NCI-H526 (cell line): ENCODE measurements at places on chromosomes 7 and 10.

- DNase-seq = no peak
Measured at GRCh38 chr7:114931656-114932011, 9.7 kb downstream of the MDFIC start.

DNA sequence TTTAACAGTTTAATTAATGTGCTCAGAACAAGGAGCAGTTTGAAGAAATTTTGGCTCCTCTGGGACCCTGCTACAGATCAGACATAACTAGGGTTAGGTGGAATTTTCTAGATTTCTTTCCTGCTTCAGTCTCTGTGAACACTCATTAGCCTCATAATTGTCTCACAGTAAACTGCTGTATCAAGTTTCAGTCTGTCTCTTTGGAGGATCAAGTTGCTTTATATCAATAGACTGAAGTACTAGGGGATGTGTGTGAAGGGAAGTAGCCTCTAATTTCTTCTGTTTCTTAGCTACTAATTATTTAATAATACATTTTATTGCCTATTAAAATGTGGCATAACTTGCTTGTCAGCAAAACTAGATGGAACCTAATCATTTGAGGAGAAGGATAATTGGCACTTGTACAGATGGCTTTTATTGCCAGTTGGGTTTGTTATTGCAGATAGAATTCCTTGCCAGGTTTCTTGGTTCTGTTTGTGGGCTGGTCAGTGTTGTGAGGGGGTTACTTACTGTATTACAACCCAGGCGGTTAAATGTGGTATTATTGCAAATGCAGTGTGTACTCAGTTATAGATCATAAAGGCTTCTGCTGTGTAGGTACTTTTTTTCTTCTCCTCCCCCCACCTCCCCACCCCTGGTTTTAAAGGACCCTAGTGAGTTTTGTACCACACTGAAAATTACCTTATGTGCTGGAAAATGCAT is 758.0 kb downstream of the AUTS2 start:
- peak; percentile 61 for DNase-seq

GRCh38 chr7:156376317-156376716 is 264.3 kb upstream of the RNF32 start:
- DNase-seq = no peak

DNA sequence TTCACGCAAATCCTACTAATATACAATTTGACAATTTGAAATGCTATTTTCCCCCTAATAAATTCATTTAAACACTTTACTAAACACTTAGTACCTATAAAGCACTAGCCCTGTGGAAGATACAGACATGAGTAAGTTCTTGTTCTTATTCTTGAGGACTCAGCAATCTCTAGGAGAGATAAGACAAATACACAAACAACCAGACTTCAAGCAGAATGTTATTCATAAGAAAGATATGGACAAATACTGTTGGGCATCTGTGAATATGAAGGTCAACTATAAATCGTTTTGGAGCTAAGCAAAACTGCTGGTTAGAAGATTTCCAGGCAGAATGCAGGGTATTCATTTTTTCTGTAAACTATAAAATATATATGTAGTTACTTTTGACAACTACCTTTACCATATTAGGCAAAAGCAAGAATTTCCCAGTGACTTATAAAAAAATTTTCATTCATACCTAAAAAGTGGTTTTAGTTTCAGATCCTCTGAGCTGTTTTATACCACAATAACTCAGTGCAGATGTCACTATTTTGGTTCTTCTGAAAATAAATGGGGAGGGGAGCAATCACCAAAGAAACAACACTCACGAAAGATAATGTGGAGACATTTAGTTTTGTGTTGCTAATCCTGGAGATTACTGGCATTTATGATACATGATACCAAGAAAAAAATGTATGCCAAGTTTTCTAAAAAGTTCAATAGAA is 3.8 kb downstream of the VPS41 start:
- DNase-seq = no peak

DNA sequence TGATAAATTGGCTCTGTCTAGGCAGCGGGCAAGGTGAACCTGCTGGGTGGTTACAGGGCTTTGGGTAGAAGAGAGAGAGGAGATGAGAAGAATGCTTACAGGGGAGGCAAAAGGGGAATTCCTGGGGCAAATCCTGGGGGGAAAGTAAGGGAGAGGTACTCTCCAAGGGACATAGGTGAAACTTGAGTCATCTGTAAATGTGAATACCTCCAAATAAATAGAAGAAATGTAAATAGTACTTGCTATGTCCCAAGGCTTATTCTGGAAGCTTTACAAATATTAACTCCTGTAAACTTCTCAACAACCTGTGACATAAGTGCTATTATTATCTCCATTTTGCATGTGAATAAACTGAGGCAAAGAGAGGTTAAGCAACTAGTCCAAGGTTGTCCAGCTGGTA is 57.7 kb upstream of the CDK13 start:
- DNase-seq = no peak

DNA sequence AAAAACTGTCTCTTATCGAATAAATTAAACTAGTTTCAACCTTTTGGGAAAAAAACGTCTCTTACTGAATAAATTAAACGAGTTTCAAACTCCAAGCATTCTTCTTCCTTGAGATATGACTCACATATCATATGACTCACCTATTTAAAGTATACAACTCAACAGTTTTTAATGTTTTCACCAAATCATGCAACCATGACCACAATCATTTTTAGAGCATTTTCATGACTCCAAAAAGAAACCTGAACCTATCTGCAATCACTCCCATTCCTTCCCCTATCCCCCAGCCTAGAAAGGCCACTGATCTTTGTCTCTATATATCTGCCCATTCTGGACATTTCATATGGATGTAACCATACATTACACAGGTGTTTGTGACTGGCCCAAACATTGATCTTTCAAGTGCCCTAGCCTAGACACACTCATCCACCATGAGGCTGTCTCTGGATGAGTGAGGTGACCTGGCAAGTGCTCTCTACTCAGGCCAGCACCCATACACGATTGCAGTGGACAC is 115.3 kb downstream of the PIP4K2A start:
- no peak for DNase-seq

DNA sequence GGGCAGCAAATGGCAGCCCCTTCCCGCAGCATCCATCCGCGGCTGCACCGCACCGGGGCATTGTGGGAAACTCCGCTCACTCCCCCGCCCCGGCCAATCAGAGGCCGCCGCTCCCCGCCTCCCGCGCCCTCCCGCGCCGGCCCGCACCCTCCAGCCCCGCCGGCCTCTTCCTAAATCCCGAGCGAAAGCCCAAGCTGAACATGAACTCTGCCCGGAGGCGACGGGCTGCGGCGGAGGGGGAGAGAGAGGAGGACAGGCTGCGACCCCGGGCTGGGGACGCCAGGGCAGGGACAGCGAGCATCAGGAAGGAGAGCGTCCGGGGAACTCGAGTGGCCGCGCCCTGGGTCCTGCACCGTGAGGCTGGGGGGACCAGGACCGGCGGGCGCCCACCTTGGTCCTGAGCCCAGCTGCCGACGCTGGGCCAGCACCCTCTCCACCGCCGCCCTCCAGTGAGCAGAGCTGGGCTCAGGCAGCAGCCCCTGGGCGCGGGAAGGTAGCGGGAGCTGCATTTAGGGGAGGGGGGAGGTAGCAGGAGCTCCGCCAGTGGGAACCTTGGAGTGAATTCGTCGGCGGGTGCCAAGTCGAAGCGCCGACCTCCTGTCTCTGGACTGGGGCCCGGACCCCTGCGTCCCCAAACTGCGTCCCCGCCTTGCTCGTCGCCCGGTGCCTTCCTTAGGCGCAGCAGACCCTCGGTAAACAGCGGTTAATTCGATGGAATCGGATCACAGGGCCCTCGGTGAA is at the start of gene DGKI:
TSS of gene DGKI (minus strand) at position 148 of the 741 bp plus-strand sequence.
- no peak for DNase-seq

GRCh38 chr7:74271742-74272141 is 17.5 kb upstream of the CLIP2 start:
- no peak for DNase-seq

DNA sequence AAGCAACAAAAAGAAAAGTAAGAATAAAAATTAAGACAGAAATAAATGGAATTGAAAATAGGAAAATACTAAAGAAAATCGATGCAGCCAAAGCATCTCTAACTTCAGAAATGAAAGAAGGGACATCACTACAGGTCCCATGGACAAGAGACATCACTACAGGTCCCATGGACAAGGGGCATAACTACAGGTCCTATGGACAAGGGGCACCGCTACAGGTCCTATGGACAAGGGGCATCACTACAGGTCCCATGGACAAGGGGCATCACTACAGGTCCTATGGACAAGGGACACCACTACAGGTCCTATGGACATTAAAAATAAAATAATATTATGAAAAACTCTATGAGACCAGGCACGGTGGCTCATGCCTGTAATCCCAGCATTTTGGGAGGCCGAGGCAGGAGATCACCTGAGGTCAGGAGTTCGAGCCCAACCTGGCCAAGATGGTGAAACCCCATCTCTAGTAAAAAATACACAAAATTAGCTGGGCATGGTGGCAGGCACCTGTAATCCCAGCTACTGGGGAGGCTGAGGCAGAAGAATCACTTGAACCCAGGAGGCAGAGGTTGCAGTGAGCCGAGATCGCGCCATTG is 101.0 kb upstream of the DNAAF5 start:
- DNase-seq = no peak

DNA sequence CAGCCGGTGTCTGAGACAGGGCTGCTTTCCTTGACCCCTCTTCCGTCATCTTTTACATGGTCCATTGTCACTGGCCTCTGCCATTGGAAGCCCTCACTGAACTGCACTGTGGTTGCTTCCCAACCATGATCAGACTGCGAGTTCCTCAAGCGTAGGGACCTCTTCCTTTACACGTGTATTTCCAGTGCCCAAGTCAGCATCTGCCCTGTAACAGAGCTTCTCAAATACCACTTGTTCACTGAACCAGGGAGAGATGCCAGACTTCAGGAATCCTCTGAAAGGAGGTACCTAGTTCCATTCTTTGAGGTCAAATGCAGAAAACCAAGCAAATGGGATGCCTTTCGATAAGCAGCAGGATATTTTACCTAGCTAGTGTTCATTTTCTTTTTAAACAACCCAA is 145.1 kb downstream of the NRP1 start:
- DNase-seq = no peak

- no peak for DNase-seq
Measured at GRCh38 chr7:87570178-87570577, 30.5 kb downstream of the ABCB1 start.

DNA sequence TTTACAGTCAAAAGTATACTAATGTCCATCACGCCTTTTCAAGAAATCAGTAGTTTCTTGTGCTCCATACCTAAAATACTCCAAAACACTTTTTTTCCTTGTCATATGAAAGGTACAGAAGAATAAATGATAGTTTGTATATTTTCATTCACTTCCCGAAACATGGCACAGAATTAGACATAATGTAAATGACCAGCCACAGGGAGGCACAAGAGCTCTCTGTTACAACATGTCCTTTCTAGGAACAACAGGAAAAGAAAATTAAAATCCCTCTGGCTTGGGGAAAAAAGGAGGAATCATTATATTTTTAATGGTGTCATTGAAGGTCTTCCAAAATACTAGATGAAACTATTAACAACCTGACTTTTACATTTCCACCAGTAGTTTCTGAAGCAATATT is 331.2 kb downstream of the ACTR3B start:
- no peak for DNase-seq

GRCh38 chr7:78420001-78420400 is 621.4 kb downstream of the PHTF2 start:
- DNase-seq = peak; percentile 52

GRCh38 chr7:3892157-3892556 is 591.1 kb downstream of the SDK1 start:
- no peak for DNase-seq

DNA sequence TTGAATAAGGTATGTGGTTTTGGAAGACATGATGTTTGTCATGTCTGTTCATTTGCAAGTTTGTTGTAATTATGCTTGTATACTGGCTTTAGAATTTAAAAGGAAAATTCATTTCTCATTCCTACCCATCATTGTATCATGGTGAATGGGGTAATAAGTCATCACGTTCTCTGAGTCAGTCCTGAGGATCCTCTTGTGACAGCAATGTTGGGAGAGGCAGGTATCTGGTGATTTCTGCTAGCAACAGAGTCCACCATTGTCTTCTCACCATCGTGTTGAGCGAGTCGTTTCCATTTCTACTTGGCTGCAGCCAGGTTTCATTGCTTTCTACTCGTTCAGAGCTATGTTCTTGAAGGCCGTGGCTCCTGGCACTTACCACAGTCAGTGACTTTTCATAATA is 16.3 kb downstream of the CUL1 start:
- DNase-seq = no peak

DNA sequence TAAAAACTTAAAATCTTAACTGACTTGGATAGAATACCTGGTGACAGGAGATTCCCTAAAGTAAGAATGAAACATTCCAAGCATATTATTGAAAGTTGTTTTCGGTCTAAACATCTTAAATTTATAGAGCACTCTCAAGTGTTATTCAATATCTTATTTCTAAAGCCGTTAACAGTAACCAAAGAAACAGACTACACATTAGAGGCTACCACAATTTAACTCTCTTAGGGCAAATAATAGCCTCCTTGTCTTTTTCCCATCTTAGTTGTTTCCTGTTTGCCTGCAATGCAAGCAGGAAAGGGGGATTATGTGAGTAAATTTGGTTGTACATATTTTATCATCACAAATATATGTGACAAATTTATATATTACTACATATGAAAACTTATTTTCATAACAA is 31.4 kb downstream of the NAPEPLD start:
- DNase-seq = no peak

DNA sequence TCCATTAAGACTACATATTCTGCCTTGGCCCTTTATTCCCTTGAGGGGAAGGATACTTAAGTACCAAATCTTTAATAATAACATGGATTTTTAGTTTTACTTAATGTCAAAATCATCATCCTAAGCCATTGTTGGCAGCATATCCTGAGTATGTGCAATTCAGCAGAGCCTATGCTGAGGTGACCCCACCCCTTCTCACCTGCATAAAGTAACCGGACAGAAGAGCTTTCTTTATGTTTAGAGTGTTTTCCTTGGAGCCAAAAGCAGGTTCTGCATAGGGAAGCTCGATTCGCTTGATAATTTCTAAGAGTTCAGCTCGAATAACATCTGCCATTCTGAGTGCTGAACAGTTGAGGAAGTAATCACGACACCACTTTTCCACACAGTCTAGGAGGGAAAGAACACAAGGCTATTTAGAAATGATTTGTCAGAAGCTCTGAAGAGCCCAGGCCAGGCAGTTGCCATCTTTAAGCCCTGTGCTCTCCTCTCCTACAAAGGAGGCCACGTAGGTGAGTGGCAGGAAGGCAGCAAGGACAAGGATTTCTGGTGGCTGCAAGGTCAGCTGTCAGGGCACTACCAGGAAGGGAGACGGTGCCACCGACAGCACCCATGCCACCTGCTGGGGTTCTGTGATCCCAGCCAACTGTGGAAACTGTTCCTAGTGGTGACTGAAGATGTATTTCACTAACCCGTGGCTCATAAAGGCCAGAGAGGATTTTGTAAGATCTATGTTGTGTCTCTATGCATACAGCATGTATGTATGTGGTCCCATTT is 15.6 kb downstream of the BCCIP start:
- DNase-seq = no peak

DNA sequence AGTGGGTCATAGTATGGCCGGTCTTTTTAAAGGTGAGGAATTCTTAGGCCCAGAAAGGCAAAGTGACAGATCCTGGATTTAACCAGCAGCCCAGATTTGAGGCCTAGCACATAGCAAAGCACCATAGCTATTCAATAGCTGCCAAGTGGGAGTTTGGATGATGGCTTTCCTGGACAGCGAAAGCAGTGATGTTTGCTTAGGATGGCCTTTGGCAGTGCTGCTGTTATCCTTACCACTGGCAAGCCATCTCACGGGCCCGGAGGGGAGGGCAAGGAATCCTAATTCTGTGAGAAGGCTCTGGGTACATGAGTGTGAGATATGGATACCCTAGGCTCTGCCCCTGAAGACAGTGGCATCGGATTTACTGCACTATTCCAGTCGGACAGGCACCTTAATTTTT is 50.4 kb downstream of the TCF7L2 start:
- no peak for DNase-seq
